ENCODE measurements at places on chromosomes 5 and 9.

GRCh38 chr5:139901251-139901575, 105.6 kb downstream of the PSD2 start:
- DNase-seq, result no peak

- DNase-seq, result no peak
Observed at GRCh38 chr9:129762985-129763926, 10.4 kb upstream of the PTGES start.

DNA sequence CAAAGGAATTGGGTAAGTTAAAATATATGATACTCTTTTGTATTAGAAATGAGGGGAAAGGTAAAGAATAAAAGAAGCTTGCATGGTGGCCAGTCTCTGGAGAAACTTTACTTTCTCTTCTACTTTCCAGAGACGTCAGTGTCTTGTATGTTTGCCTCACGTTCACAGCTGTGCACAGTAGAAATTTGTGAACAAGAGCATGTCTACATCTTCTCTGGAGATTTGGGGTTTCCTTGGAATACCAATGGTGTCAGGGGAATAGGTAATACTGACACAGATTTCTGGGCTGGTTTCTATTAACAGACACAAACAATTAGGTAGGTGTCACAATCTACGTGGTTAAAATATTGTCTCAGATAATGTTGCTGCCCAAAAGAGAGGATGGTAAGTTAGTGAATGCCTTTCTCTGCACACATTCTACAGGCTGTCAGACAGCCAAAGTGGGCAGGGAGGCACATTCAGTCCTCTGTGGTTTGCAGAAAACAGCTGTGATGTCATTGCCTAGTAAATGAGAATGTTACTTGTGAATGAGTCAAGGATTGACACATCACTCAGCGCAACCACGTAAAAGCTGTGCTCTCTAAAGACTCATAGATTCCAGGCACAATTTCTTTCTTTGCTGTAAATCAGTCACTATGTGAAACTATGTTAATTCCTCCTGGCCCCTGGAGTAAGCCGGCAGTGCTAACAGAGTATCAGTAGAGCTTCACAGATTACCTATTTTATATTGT, 397.1 kb downstream of the MAN2A1 start:
- no peak for DNase-seq

DNA sequence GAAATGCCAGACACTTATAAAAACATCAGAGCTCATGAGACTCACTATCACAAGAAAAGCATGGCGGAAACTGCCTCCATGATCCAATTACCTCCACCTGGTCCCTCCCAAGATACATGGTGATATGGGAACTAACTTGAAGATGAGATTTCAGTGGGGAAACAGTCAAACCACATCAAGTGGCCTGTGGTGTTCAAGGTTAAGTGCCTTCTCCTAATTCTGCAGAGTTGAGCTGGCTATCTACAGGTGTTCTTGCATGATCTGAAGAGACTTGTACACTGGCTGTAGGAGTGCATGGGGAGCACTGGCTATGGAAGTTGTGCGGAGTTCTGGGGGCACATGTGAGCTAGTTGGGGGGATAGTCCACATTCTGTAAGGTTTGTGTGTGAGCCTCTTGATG, 34.0 kb upstream of the CKS2 start:
- DNase-seq, result no peak

DNA sequence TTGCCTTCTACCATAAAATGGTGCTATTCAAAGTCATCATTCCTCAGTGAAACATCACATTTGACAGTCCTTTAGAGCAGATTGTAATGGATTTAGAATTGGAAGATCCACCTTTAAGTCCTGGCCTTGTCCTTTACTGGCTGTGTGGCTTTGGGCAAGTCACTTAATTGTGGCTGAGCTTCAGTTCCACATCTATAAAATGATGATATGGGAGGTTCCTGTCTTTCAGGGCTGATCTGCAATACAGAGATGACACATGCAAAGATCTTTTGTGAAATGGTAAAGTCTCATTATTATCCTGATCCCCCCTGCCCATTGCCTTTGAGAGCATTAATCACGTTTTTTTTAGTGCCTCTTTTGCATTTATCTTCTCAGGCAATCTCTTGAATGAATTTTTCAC, 58.2 kb downstream of the ZFAND5 start:
- DNase-seq, result no peak

- DNase-seq, result no peak
Observed at GRCh38 chr5:9283473-9283872, 262.4 kb downstream of the SEMA5A start.

- DNase-seq, result no peak
Observed at GRCh38 chr5:169641253-169641652, 4.2 kb downstream of the DOCK2 start.

DNA sequence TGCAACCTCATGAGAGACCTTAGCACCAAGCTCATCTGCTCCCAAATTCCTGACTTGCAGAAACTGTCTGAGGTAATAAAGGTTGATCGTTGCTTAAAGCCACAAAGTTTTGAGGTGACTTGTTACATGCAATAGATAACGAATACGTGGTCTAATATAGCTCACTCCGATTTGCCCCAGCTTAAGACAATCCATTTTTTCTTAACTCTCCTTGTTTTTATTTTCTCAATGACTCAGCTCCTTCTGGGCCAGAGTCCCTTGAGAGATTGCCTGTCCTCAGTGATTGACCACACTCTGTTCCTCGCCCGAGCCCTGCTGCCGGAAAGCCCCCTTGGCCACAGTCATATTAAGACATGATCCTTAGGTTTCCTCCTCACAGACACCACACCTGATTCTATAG, 63.7 kb upstream of the FANCC start:
- DNase-seq, result no peak

DNA sequence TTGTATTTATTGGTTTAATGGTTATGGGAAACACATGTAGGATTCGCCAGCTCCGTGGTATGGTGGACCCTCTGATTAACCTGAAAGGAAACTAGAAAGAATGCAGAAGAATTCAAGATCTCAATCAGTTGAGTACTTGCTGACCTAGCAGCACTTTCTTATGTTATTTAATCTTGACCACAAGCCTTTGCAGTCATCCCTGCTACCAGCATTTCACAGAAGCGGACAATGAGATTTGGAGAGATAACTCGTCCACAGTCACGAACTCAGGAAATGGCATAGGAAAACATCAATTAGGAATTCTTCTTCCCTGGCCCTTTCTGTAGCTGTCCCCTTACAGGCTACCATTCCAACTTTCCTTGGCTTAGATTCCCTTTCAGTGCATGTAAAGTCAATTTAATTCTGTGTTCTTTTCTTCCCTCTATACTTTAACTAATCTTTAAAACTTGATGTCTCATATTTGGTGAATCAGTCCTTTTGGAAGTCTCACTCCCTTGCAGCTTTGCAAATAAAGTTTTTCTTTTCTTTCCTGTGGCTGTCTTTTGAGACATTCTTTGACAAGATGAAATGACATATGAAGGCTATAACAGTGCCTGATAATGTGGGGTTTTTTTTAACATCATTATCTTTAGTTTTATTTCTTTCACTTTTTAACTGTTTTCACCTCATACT, 1.3 kb upstream of the SLC44A1 start:
- DNase-seq, result no peak

- no peak for DNase-seq
Observed at GRCh38 chr9:109721001-109721400, 59.0 kb upstream of the PALM2AKAP2 start.

DNA sequence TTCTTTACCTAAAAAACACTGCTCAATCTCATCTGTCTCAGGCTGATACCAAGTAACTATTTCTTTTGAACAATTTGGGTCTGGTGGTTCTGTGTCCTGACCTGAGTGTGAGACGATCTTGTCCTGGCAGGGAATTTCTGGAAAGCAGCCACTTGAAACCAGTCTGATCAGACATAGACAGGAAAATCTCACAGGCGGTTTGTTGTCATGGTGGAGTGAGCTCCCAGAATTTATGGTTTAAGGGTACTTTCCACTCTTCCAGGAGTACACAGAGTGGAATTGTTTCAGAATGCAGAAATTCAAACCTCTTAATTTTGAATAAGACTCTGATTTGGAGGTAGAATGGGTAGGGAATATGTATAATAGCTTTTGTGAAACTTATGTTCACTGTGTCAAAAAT, 268.2 kb downstream of the ISL1 start:
- DNase-seq, result no peak

- no peak for DNase-seq
Observed at GRCh38 chr5:3389471-3390026, 206.1 kb upstream of the IRX1 start.

- DNase-seq, result no peak
Observed at GRCh38 chr9:84755380-84755779, 85.9 kb downstream of the NTRK2 start.

DNA sequence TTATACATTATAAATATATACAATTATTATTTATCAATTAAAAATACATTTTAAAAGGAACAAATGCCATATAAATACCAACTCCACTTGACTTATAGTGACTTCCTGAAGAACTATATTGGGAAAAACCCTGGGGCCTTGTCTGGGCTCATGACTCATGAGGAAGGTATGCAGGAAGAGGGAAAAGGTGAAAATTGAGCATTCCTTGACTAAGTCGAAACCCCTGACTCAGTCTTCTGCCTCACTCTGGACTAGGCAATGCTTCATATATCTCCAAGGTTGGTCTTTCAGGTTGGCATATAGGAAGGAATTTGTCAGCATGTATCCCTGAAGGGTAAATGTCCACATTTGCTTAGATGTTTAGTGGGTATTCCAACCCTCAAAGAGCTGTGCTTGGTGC, 78.5 kb downstream of the SH3TC2 start:
- no peak for DNase-seq

DNA sequence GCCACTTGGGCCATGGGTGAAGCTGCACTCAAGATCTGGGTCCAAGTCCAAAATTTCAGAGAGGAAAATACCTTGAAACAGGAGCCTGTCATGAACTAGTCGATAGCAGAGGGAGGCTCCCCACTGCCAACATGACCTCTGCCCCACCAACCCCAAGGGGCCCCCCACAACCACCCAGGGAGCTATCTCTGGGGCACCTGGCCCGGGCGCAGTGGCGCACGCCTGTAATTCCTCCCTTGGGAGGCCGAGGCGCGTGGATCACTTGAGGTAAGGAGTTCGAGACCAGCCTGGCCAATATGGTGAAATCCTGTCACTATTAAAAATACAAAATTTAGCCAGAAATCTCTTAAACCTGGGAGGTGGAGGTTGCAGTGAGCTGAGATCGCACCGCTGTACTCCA, 20.1 kb upstream of the HMCN2 start:
- no peak for DNase-seq

DNA sequence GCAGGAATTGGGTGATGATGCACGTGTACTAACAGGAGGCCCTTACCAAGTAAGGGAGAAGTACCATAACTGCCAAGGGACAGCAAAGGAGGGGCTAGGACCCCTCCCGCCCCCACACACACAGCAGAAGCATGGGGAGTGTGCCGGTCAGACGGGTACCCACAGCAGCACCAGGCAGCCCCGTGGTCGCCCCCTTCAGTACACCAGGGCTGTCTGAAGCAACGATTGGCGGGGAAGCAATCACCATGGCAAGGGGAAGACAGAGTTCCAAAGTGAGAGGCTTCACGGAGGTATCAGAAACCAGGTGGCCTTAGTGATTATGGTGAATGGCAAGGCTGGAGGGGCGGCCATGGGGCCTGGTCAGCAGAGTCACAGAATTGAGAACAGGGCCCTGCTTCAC, 72.2 kb downstream of the CAMSAP1 start:
- DNase-seq, result no peak

DNA sequence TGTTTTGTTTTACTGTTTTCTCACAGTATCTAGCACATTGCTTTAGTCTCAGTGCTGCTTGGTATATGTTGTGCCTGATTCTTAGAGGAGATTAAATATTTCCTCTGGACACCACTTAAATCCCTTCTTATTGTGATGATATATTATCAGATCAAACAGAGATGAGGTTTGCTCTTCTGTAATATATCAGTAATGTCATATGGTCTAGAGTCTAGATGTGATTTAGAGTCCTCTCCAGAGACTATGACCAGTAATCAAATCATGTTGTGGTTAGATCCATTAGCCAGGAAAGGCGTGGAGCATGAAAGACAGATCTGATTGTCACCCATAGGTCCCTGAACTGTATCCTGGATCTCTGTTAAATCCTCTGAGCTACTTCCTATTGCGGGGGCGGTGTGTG, 24.4 kb downstream of the CAMK4 start:
- DNase-seq, result no peak

GRCh38 chr5:136055612-136056309, 27.0 kb downstream of the TGFBI start:
- no peak for DNase-seq

GRCh38 chr9:136273244-136273865, 27.7 kb upstream of the QSOX2 start:
- no peak for DNase-seq

GRCh38 chr5:149808264-149808982, 78.3 kb downstream of the PPARGC1B start:
- DNase-seq, result no peak

DNA sequence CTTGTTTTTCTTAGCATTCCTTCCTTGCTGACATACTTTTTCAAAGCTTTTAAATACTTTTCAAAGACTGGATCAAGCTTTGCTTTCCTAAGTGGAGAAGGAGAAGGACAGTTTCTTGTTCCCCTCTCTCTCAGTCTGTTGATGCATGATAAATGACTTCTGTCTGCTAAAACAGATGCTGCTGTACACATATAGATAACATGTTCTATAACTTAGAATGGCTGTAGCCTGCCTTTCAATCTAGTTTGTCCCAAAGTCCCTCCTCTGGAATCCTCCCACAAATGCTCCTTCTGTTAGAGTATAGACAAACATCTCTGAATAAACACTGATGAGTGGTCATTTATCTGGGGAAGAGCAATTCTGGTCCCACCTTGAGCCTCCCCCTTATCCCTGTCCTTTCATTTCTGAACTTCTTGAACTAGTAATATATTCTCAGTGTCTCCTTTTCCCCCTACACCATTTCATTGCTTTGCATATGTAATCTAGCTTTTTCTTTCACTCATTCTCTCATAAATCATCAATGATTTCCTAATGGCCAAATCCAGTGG, 5.4 kb upstream of the HEMGN start:
- DNase-seq, result no peak

- no peak for DNase-seq
Observed at GRCh38 chr9:134366223-134367031, 40.2 kb downstream of the RXRA start.

DNA sequence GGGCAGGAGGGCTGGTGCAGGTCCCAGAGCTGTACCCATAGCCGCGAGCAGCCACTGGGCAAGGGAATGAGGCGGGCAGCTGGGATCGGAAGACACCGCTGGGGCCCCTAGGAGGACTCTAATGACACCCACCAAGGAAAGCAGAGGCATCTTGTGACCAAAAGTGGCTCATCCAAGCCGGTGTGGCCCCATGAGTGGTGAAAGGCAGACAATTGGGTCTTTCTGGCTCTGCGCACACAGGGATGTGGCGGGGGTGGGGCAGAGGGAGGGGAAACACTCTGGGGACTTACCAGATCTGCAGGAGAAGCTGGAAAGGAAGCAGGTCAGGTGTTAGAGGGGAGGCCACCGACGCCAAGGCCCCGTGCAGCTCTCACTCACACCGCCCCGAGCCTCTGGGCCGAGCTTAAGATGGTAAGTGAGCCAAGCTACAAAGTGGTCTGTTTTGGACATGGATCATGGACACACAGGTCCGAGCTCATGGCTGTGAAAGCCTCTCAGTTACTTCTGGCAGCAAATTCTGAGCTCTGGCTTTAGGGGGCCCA, 42.3 kb upstream of the SARDH start:
- no peak for DNase-seq

- DNase-seq, result no peak
Observed at GRCh38 chr5:178214160-178214803, 9.9 kb downstream of the HNRNPAB start.

- no peak for DNase-seq
Observed at GRCh38 chr9:98491828-98492227, 216.9 kb downstream of the GABBR2 start.
